ENCODE measurements at places on chromosomes 4 and X.

GRCh38 chr4:55318175-55319129, 27.6 kb upstream of the SRD5A3 start:
- no peak for DNase-seq

DNA sequence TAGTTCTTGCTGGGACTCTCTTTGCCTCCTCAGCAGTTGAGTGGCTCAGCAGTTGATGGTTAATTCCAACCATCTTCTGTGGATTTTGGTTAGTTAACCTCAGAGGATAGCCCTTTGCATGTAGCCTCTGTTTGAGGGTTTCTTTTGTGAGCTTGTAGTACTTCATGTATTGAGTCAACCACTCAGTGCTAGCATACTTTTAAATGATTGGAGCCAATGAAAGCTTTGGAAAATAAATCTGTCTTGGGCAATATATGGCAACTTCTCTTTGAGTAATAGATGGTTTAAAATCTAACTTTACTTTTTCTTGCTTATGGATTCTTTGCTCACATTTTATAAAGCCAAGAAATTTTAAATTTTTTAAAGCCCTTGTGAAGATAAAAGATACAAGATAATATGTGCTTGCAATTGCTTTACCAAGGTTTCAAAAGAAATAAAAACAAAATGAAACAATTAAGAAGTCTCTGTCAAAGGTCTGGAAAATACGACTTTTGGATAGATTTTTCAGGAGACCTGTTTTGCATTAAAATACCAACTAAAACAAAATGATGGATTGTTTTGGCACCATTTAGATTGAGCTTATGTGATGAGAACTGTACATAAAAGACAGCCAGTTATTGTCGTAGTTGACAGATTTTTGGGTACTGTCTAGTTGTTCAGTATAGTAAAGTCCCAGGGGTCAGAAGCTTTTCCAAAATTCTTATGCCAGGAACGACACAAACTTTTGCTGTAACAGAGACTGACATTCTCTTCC, 181.9 kb downstream of the SPRY1 start:
- DNase-seq, result no peak

DNA sequence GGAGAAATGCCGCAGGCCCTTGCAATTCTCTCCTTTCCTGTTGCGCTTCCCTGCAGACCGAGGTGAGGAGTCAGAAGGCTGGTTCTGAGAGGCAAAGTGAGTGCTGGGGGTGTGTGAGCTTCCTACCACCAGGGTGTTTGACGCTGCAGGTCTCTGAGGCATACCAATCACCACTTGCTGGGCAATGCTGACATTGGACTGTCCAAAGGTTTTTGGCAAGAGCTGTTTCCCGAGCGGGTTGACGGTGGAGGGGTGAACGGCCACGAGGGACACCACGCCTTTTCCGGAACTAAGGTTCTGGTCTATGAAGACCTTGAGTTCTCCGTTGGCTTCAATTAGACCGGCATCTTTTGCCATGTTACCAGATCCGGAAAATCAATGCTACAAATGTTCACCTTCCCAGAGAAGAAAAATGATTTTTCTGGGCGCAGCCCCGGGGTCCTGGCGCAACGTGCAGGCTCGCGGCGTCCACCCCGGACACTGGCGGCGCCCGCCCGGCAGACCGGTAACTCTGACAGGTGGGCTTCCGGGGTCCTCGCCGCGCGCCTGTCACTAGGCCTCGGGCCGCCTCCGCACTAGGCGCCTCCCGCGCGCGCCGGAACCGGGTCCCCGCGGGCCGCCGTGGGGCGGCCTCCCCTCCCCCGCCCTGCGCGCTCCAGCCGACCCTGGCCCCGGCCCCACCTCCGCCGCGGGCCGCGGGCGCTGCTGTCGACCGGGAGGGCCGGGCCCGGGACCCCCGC, 44.9 kb upstream of the FAM47C start:
- no peak for DNase-seq

GRCh38 chr4:1809754-1810502, 16.8 kb downstream of the FGFR3 start:
- no peak for DNase-seq

GRCh38 chr4:78846258-78846657, 70.1 kb downstream of the BMP2K start:
- DNase-seq, result no peak

DNA sequence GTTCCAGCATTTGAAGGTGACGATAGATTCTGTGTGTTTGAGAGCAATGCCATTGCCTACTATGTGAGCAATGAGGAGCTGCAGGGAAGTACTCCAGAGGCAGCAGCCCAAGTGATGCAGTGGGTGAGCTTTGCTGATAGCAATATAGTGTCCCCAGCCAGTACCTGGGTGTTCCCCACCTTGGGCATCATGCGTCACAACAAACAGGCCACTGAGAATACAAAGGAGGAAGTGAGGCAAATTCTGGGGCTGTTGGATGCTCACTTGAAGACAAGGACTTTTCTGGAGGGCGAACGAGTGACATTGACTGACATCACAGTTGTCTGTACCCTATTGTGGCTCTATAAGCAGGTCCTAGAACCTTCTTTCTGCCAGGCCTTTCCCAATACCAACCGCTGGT, 142.0 kb downstream of the PLS3 start:
- no peak for DNase-seq

DNA sequence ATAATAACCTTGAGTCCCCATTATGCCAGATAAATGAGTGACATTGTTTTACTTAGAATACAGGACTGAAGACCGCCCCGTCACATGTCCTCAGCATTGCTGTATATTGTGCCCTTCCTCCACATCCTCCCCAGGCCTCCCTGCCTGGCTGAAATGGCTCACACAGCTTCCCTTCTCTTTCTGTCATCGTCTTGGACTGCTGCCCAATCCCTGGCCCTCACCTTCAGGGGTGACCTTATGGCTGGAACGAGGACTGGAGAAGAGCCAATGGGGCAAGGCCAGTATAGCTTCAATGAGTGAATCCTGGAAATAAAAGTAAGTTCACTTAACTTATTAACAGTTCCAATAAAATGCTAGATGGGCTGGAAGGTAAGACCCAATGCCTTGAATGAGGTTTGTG, 2.7 kb downstream of the KCNE5 start:
- no peak for DNase-seq

GRCh38 chr4:179678093-179678814, 2236.0 kb upstream of the AGA start:
- no peak for DNase-seq

- DNase-seq, result no peak
Observed at GRCh38 chr4:40978548-40978947, 228.8 kb downstream of the NSUN7 start.

- peak; percentile 7 for DNase-seq
Observed at GRCh38 chrX:95076449-95076848, 1402.4 kb downstream of the FAM133A start.

GRCh38 chr4:170827562-170828274, 738.0 kb upstream of the AADAT start:
- DNase-seq, result no peak

GRCh38 chr4:176066757-176067156, 1.1 kb downstream of the WDR17 start:
- DNase-seq, result no peak

DNA sequence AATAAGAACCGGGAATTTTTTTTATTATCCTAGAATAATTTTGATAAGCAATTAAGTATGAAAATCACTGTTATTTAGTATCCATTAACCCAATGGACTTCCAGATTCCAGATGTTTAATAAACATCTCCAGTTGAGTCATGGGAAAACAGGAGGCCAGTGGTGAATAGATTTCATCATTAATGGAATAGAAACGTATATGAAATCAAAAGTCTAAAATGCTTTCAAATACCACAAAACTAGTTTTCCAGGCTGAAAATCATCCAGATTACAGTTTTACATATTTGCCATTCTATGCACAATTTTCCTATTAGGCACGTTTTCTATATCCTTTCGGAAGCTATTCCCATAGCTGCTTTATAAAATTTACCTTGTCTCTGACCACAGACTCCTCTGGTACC, 35.0 kb downstream of the IRF2 start:
- no peak for DNase-seq

- DNase-seq, result no peak
Observed at GRCh38 chr4:83019794-83020494, 9.3 kb upstream of the LIN54 start.

DNA sequence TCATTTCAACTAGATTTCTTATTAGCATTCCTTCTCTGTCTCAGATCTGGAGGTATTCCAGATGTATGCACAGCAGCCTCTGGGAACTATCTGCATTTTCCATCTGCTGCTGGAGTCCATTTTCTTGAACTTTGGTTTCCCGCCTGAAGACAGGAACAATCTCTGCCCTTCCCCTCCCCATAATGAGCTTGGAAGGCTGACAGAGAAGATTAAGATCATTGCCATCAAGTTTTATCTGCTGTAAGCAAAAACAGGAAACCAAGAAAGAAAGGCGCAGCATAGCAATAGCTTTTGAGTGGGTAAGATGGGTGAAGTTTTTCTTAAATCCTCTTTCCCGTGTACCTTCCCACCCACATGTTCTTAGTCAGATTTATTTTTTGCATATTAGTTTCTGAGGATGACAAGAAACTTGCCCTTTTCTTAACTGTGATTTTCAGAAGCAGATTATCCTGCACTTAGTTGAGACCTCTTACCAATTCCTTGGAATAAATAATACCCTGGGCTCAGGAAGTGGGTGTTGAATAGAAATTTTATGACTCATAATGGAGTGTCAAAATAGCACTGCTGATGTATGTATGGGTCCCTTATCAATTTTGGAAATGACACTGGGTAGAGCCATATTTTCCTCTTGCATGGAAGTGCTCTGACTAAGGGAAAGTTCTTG, 78.3 kb downstream of the CT47B1 start:
- no peak for DNase-seq

GRCh38 chr4:1402021-1402515, 4.2 kb downstream of the NKX1-1 start:
- no peak for DNase-seq

GRCh38 chr4:135357091-135357490, 1155.5 kb upstream of the PABPC4L start:
- no peak for DNase-seq

GRCh38 chr4:7620086-7620813, 185.5 kb upstream of the PSAPL1 start:
- DNase-seq, result no peak

DNA sequence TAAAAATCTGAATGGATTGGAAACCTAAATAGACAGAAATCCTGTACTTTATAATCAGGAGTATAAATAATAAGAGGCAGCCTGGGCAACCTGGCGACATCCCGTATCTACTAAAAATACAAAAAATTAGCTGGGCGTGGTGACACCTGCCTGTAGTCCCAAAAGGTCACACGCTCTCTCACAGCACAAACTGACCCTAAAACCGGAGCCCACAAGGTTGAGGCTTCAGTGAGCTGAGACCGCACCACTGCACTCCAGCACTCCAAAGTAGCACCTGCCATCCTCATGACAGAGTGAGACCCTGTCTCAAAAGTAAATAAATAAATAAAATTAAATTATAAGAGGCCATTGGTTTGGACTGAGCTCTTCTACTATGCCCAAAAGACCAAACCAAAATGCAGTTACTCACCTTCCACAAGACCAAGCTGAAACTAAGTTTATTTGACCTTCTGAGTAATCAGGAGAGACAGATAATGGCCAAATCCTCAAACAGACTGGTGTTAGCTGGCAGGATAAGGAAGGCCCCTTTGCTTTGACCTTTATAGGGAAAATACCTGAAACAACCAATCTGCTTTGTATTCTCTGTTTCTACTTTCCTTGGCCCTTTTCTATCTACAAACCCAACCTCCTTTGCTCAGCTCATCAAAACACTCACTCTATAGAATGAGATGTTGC, 3.2 kb upstream of the GRSF1 start:
- DNase-seq, result no peak

DNA sequence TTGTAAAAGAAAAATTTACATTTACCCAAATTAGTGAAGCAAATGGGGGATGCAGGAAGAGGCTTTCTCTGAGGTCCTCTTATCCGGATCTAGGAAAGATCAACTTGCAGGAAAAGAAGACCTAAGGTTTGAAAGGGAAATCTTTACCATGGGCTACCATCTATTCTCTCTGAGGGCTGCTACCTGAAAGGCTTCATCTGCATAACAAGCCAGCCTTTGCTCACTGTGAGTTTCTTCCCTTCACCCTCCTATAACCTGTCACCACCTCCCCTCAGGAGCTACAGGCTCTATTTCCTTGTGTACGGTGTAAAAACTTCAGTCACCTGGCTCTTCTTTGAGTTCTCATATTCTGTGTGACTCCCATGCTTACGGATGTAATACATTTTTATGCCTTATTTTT, 118.6 kb upstream of the BEND4 start:
- DNase-seq, result no peak

DNA sequence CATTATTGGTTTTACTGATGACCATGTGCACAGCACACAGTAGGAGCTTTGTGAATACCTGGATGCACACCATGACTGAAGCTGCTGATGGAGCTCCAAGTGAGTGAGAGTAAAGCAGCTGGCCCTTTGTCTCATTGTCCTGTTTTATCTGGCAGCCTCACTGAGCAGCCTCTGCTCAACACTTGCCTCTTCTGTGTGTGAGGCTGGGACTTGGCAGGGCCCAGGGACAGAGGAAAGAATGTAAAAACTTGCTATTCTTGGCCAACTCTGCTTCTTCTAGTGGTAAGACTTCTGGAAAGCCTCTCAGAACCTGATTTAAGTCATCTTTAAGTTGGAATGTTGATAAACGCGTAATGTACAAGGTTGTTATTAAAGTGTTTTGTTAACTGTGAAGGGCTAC, 61.4 kb downstream of the BEX1 start:
- DNase-seq, result no peak

DNA sequence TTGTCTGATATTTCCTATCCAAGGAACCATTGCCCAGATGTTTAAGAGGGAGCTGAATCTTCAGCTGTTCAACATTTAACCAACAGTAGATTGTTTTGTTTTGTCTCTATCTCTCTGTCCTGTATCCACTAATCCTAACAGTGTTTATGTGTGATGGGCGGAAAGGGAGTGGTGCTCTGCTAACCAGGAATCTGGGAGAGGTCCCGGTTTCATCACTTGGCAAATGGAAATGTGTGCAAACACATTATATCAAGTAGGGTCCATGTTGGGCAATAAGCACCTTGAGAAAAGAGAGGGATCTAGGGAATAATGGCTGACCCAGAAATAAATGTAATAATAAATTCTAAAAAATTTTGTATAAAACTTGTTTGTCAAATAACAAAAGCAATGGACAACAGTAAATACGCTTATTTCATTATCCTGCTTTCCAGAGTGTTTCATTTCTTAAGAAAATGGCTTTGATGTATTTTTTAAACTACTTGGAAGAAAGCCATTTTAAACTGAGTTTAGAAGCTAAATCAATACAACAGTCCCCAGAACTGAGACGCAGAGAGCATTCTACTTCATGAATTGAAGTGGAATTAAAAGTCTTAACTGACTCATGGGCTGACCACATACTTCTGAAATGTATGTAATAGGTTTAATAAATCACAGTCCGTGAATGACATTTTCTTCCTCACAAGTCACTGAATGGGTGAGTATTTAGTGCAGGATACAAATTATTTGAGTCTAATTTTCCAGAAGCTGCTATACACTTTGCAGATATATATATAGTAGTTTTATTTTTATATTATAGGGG, 55.8 kb downstream of the EMCN start:
- DNase-seq, result no peak

GRCh38 chr4:40149960-40150385, 46.9 kb upstream of the RHOH start:
- DNase-seq, result peak; percentile 18

Data from NCI-H2081 treated with DMSO at 0.1 percent for 48 hours (cell line).